Esophagus squamous epithelium (tissue), 5 donors: ENCODE measurements at places on chromosomes 11 and 22. TPM values are rescaled to one million over a fixed set of nuclear protein-coding genes. Genes with fewer than 3 reads are reported as not detected.

DNA sequence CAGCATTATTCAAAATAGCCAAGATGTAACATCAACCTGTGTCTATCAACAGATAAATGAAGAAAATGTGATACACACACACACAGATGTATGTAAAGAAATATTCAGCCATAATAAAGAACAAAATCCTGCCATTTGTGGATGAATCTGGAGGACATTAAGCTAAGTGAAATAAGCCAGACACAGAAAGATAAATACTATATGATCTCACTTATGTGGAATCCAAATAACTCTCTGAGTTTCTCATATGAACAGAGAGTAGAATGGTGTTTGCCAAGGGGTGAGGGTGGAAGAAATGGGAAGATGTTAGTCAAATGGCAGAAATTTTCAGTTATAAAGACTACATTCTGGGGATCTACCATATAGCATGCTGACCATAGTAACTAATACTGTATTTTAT lies 224.2 kb downstream of the GUCY1A2 start:
- no peak for DNase-seq
- H3K4me1 ChIP-seq = no peaks in the 10 kb centered on the region
- H3K4me3 ChIP-seq = no peak overlapping the region
- no peaks in the 10 kb centered on the region for H3K36me3 ChIP-seq

DNA sequence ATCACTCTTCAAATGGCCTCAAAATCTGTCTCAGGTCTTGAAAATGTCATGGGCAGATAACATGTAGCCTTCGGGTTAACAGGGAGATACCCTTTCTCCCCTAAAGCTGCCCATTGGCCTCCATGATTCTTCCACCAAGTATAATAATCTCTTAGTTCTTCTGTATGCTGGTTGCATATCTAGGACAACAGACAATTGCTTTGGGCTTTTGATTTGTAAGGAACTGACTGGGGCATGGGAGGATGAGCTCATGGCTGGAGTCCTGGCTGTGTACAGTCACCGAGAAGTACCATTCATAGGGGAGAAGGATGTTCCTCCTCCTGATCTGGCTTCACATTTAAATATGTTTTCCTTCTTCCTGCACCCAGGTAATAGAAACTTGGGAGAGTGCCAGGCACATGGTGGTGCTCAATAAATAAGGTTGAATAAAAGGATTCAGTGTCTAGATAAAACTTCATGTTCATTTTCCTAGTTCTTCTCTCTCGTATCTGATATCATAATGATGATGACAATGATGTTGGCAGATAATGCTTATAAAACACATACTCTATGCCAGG lies 2.8 kb upstream of the AMPD3 start:
- H3K27me3 ChIP-seq = peaks cover 32% of the 10 kb centered on the region
- no peak overlapping the region for H3K4me3 ChIP-seq
- H3K27ac ChIP-seq = no peak overlapping the region
- H3K4me1 ChIP-seq = peaks cover 67% of the 10 kb centered on the region
- DNase-seq = no peak
- H3K36me3 ChIP-seq = no peaks in the 10 kb centered on the region

Gene GUCD1
- 77.4 TPM for total RNA-seq

Gene RELT
- 3.7 TPM for total RNA-seq

Gene SSTR3
- not detected for total RNA-seq
